ENCODE measurements at places on chromosomes 12 and 14.
A peak's percentile ranks its signal among the peaks of the same experiment; 100 is the strongest.

- DNase-seq = peak; percentile 63
Measured at GRCh38 chr14:105525861-105526775, at the start of gene TMEM121. TSS of gene TMEM121 (plus strand) at chr14:105526583. CDS start at chr14:105528835, 2,252 bp downstream.

DNA sequence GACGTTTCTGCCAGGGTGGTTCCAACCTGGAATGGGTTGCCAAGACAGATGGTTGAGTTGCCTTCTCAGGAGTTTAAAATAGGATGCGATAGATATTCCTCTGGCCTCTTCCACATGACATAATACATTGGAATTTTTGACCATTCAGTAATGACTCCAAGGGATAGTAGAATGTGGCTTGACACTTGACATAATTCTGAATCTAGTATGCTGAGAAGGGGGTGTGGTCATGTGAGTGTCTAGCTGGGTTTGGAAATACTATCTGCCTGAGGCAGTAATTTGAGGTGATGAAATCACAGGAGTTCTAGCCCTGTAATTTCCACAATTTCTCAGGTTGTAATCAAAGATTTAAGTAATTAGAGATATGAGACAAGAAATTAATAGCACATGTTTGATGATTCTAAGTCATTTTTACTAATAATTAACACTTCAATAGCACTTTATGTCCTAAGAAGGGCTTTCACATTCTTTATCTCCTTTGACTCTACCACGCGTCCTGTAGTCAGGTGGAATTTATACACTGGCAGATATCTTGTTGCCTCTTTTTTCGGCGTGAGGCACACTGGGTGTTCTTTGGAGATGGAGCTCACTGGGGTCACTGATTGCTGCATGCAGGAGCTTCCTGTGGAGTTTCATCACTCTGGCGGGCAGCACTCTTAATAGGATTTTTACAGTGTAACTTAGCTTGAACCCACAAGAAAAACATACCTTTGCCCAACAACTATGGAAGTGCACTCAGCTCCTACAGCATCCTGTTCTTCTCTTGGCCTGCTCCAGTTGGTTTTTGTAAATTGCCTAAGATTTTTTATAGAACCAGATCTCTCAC is 3.2 kb upstream of the AMIGO2 start:
- no peak for DNase-seq

GRCh38 chr12:132925597-132926414 is 30.3 kb downstream of the ZNF605 start:
- DNase-seq = no peak

DNA sequence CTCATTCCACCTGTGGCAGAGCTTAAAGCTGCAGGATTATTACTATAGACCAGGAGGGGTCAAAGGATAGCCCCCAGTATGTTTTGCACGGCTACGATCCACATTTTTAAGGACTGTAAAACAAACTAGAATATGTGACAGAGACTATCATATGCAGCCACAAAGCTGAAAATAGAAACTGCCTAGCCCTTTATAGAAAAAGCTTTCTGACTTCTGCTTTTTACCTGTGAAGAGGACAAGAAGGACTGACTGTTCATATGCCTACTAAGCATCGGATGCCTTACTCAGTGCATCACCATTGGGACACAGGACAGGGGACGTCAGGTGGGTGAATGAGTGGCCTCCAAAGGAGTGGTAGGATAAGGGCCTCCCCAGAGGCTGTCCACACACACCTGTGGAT is 29.8 kb downstream of the SPTB start:
- DNase-seq = no peak

- no peak for DNase-seq
Measured at GRCh38 chr14:104891121-104891551, 26.1 kb downstream of the CEP170B start.

DNA sequence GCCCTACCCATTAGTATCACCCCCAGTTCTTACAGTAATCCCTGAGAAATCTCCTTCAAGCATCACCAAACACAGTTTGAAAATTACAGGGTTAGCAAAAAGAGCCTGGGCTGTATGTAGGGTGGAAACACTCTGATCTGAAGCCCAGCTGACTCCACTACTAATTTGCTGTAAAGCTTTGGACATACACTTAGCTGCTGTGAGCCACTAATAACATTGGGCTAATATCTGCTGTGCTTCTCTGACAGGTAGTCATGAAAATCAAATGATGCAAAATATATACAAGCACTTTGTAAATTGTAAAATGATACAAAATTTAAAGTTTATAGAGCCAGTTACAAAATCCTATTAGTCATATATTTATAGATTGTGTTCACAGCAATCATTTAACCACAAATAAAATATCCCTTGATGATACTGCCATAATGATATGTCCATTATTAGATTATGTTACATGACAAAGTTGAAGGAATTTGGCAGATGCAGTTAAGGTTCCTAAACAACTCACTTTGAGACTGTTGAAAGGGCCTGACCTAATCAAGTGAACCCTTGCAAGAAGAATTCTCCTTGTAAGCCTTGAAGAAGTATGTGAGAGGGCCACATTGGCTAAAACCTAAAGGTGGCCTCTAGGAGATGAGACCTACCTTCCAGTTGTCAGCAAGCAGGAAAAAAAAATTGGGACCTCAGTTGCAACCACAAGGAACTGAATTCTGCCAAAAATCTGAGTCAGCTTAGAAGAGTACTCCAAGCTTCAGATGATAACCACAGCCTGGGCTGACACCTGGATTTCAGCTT is 19.0 kb downstream of the TWF1 start:
- no peak for DNase-seq

GRCh38 chr12:20477672-20478071 is 109.3 kb downstream of the PDE3A start:
- peak; percentile 21 for DNase-seq

GRCh38 chr12:66901138-66901932 is 222.5 kb upstream of the GRIP1 start:
- DNase-seq = no peak

DNA sequence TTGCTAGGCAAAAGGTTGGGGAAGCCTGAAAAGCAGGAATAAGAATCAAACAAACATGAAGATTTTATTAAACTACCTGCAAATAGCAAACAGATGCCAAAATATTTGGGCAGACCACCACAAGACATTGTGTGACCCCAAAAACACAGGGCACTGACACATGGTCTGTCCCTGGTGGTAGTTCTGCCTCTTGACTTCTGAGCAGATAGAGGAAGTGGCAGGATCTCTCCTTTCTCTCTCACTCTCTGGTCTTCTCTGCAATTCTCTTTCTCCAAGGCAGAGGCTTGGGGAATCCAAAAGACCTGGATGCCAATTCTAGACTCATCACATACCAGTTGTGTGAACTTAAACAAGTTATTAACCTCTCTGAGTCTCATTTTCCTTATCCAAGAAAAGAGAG is 4.3 kb upstream of the PTGDR start:
- DNase-seq = no peak

GRCh38 chr12:129075460-129076208 is 222.4 kb downstream of the GLT1D1 start:
- DNase-seq = no peak

- DNase-seq = no peak
Measured at GRCh38 chr14:94481468-94482131, 5.6 kb upstream of the SERPINA9 start.

GRCh38 chr12:6084261-6084968 is 40.1 kb downstream of the VWF start:
- peak; percentile 81 for DNase-seq

- DNase-seq = no peak
Measured at GRCh38 chr14:23566778-23567185, 809 bp downstream of the AP1G2 start.

GRCh38 chr12:67427336-67427735 is 158.2 kb downstream of the CAND1 start:
- no peak for DNase-seq

- no peak for DNase-seq
Measured at GRCh38 chr12:12903642-12904609, 12.6 kb downstream of the GPRC5A start.

- DNase-seq = peak; percentile 47
Measured at GRCh38 chr12:65741656-65742017, 82.6 kb upstream of the HMGA2 start.

GRCh38 chr14:98298481-98299244 is 973.3 kb downstream of the BCL11B start:
- no peak for DNase-seq

DNA sequence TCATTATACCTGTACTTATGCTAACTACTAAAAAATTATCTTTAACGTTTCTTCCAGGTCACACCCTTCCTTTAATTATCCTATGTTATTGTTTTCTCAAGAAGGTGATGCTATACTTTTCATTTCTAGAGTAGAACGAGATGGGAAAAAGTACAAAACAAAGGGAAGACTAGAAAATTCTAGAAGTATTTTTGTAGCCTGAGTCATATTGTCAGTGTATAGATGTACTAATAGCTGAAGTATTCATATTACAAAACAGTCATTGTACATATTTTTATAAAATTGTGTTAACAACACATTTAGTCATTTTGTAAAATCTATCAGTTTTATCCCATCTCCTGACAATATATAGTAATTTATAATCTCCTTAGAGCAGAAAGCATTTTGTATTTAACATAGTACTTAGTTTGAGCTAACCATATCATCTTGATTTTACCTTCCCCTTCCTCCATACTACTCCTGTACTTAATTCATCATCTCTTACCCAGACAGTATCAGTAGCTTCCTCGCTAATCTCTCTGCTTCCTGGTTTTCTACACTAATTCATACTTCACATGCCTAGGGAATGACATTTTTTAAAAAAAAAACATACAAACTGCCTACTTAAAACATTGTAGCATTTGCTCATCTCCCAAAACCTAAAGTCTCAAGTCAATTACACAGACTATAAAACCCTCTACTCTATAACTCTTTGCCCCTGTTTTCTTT is 920.9 kb downstream of the RPS29 start:
- DNase-seq = no peak

DNA sequence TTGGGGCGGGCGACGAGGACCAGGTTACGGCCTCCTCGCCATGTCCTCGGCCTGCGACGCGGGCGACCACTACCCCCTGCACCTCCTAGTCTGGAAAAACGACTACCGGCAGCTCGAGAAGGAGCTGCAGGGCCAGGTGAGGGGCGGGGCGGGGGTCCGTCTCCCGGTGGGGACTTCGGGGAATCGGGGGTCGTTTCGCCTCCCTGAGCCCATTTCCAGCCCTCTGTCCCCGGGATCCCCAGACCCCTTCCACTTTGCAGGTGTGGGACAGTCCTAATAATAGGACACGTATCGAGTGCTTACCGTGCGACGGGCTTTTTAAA is 380 bp downstream of the ANKRD13A start:
- no peak for DNase-seq

DNA sequence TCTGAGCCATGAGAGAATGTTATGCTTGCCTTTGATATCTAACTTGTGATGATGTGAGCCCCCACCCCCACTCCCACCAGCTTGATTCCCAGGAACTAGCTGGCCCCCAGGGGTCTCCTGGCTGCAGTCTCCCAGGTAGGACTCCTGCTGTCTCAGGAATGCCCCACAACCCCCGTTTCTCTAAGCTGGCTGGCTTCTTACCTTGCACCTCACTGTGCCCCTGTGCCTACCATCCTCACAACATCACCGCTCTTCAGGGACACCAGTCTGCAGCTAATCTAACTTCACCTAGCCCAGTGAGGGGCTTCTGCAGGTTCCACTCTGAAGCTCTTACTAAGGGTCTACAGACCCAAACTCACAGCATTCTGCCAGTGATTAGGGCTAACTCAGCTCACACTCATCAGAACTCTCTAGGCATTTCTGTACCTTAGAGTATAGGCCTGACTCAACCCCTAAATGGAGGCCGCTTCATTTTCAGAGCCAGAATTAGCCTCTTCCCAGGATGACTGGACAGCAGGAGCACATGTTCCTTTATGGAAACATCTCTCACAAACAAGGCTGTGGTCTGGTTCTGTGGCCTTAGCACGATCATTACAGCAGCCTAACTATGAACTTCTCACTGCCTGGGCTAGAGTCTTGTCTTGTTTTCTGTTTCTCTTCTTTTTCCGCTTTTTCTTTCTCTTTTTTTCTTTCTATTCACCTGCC is 72.8 kb upstream of the IFNG-AS1 start:
- DNase-seq = no peak

GRCh38 chr12:3613641-3614395 is 122.8 kb downstream of the PRMT8 start:
- DNase-seq = no peak

GRCh38 chr14:50249136-50249775 is 17.9 kb upstream of the SOS2 start:
- DNase-seq = no peak

DNA sequence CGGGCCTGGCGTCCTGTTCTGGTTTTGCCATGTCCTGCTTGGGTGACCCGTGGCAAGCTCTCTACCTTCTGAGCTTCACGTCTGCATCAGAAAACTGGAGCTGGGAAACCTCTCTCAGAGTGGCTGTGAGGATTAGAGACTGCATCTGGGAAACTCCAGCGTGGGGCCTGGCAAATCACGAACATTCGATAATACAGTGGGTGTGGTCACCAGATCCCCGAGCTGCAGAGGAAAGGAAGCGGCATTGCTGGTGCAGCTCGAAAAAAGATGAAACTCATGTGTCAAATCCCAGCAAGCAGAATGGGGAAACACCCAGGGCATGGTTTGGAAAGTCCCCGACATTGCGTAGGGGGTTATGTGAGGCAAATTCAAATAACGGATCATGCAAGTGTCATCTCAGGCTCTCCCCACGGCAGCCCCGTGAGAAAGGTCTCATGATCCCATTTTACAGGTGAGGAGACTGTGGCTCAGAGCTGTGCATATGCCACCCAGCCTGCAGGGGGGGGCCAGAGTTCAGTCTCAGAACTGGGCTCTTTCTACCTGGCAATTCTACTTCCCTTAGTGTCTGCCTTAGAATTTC is 98.1 kb upstream of the VRK1 start:
- no peak for DNase-seq

GRCh38 chr12:39919790-39920189 is 186.1 kb downstream of the SLC2A13 start:
- no peak for DNase-seq

DNA sequence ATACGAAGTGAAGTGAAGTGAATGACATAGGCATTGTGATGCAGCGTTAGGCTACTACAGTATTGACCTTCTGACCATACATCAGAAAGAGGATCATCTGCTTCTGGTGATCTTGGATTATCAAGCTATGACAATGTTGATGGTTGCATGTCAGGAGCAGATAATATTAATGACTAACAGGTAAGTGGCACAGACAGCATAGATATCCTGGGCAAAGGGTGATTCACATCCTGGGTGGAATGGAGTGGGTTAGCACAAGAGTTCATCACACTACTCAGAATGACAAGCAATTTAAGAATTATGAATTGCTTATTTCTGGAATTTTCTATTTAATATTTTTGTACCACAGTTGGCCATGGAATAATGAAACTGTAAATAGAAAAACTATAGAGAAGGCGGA is 397.9 kb upstream of the ATP2B1 start:
- DNase-seq = no peak

Measured in neuronal stem cell (in vitro differentiated cells).